NCI-H2107 (cell line): ENCODE measurements at places on chromosomes 1 and 21.

DNA sequence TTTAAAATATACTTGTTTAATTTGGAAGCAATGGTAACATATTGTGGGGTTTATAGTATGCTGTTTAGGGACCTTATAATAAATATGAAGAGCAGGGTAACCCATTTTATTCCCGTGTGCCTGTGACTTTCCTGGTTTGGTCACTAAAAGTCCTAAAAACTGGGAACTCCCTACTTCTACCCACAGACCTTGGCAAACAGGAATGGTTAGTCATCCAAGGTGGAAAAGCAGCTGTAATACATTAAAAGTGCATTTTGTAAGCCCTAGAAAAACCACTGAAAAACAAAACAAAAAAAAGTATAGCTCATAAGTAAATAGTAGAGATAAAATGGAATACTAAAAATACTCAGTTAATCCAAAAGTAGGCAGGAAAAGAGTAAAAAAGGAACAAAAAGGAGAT is 538.9 kb downstream of the LMO4 start:
- no peak for DNase-seq

GRCh38 chr1:242761556-242761955 is 237.1 kb upstream of the PLD5 start:
- DNase-seq: no peak

GRCh38 chr1:97034651-97035050 is 313.1 kb downstream of the PTBP2 start:
- no peak for DNase-seq

DNA sequence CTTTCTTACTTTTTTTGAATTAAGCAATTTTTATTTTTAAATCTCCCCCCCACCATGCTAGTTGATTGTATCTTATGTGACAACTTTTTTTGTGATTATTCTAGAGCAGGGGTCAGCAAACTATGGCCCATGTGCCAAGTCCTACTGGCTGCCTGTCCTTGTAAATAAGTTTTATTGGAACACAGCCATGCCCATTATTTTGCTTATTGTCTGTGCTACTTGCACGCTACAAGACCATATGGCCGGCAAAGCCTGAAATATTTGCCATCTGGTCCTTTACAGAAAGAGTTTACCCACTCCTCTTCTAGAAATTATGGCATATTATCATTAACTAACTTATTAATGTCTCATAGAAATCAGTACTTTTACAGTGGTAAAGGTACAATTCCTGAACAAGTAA is 51.7 kb downstream of the AK5 start:
- DNase-seq: no peak

DNA sequence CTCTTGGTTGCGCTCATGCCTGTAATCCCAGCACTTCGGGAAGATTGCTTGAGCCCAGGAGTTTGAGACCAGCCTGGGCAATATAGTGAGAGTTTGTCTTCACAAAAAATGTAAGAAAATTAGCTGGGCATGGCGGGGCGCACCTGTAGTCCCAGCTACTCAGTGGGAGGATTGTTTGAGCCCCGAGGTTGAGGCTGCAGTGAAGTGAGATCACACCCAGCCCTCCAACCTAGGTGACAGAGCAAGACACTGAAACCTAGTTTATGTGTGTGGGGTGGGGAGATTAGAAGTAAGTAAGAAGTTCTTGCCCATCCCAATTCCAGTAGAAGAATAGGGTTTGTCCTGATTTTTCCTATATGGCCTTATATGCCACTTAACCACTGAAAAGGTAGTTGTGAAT is 2.0 kb downstream of the RPL5 start:
- DNase-seq: no peak

DNA sequence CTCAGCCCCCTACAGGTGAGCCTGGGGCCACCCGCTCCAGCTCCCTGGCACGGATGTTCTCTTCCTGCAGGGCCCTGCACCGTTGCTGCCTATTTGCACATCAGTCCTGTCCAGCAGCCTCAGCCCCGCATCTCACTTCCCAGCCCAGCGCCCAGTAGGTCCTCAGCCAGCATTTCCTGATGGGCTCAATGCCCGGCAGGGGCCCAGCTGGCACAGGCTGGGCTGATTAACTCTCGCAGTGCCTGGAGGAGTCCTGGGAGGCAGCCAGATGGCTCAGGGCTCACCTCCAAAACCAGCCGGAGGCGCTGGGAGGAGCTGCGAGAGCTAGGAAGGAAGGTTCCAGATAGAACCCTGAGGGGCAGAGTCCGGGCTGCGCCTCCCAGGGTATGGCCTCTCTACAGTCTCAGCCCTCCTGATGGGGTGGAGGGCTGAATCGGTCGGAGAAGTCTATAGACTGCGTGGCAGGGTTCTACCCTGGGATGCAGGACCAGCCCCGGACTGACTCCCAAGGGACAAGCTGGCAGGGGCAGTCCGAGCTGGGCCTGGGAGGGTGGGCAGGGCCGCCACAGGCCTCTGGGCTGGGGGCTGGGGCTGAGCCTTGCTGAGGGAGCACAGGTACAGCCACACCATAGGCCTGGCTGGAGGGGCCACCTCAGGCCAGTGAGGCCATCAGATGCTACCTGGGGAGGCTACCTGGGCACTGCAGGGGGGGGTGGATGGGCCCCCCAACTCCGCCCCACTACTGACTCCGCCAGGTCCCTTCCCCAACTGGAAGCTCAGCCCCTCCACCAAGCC is 19.2 kb upstream of the CLSTN1 start:
- no peak for DNase-seq

DNA sequence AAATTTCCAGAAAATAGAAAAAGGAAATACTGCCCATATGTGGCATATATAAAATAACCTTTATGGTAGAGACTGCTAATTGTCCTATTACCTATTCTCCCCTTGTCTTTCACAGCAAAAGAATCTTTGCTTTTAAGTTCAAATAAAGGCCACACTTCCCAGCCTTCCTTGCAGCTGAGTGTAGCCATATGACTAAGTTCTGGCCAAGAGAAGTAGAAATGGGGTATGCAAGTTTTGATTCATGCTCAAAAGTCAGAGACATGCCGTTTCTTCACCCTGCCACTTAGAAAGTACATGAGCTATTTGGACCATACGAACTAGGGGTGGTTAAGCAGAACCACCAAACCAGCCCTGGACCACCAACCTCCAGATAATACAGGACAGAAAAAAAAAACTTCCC is 18.3 kb upstream of the S100A2 start:
- DNase-seq: no peak

- DNase-seq: peak; percentile 100
These were observed 18.3 kb upstream of the PPIE start for GRCh38 chr1:39720094-39720999.

- no peak for DNase-seq
These were observed 14.8 kb upstream of the TTLL7 start for GRCh38 chr1:84013708-84014107.

DNA sequence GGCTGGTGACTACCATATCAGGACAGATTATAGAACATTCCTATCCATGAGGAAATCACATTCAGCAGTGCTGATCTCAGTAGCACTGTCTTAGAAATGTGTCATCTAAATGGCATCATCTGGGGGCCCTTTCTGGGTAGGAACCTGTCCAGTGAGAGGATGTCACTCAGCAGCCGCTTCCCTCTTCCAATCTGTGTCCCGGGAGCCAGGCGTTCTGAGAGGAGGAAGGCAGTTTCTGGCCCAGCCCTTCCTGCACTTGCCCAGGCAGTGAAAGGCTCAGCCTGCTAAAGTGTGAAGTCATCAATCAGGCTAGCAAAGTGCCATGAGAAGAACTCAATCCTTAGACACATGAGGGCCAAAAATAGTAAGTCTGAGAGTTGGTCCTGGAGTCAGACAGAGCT is 25.6 kb downstream of the RAB4A start:
- DNase-seq: no peak

- no peak for DNase-seq
These were observed 46.2 kb downstream of the MACF1 start for GRCh38 chr1:39250460-39251240.

GRCh38 chr1:94143173-94143808 is 22.3 kb upstream of the ABCA4 start:
- DNase-seq: no peak

DNA sequence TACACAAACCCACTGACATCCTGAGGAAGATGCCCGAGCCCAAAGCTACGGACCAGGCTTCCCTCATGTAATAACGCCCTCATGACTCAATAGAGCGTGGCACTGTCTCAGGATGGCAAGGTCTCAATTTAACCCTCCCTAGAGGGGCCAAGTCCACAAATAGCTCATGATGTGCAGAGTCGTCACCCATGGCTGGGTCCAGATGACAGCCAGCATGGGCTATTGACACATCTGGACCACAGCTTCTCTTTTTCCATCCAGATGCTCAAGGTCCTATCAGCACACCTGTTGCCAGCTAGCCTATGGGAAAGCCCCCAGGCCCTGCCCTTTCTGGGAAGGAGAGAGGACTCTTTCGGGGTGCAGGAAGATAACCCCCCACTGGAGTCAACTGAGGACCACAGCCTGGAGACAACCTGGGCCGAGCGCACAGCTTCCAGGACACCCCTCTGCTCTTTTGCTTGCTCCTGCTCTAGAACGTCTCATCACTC is 2.8 kb downstream of the LAPTM5 start:
- no peak for DNase-seq

DNA sequence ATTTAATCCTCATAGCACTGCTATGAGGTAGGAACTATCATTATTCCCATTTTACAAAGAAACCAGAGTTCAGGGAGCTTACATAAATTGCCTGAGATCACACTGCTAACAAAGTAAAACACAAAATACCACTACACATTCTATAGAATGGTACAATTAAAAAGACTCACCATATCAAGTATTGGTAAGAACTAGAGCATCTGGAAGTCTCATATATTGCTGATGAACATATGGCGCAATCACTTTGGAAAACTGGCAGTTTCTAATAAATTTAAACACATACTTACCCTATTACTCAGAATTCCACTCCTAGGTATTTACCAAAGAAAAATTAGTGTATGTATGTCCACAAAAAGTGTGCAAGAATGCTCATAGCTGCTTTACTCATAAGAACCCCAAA is 261.5 kb downstream of the RRAGC start:
- DNase-seq: no peak
